Activated CD8-positive, alpha-beta T cell treated with anti-CD3 and anti-CD28 coated beads for 36 hours (primary cell): ENCODE measurements at places on chromosomes 6 and 20.
A peak's percentile ranks its signal among the peaks of the same experiment; 100 is the strongest.

GRCh38 chr20:53827292-53828087, 233.9 kb upstream of the ZNF217 start:
- no peak overlapping the region for H3K4me3 ChIP-seq
- H3K27ac ChIP-seq: peak overlapping the region; percentile 37
- peaks cover 36% of the 10 kb centered on the region for H3K4me1 ChIP-seq
- no peak for DNase-seq
- H3K27me3 ChIP-seq: no peaks in the 10 kb centered on the region

DNA sequence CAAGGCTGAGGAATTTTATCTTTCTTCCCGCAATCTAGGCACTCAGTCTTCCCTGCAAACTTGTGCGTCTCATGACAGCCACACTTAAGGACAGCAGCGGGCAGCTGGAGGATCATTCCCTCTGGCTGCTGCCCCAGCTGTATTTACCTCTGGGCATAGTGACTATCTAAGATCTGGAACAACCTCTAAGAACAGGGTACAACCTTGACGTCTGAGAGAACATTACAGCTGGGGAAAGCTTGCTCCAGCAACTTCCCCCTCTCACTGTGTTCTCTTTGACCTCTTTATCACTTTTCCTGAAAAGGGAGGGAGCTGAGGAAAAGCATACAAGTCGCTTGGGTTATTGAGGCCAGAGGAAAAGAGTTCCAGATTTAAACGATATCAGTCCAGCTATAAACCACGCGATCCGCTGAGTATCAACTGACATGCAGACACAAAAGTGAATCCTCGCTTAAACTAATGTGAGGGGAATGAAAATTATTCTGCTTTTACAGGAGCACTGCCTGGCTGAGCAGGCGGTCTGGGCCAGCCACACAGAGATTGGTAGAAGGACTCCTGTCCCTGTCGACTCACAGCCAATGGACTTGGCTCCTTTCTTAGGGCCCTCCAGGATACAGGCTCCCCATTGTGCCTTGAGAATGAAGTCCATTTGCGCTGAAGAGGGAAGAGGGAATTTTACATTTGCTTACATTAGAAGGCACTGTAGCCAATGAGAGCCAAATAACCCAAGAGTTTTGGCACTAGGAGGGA, 153.3 kb downstream of the QRSL1 start:
- no peak overlapping the region for H3K4me3 ChIP-seq
- peaks cover 6% of the 10 kb centered on the region for H3K27me3 ChIP-seq
- no peak overlapping the region for H3K27ac ChIP-seq

- no peaks in the 10 kb centered on the region for H3K4me1 ChIP-seq
- no peak overlapping the region for H3K27ac ChIP-seq
- H3K27me3 ChIP-seq: peaks cover 4% of the 10 kb centered on the region
- H3K36me3 ChIP-seq: no peaks in the 10 kb centered on the region
- H3K4me3 ChIP-seq: no peak overlapping the region
These were observed 17.6 kb upstream of the TM9SF4 start for GRCh38 chr20:32091888-32092346.

GRCh38 chr6:24967211-24967610, 31.5 kb upstream of the RIPOR2 start:
- H3K27me3 ChIP-seq: no peaks in the 10 kb centered on the region
- no peak overlapping the region for H3K4me3 ChIP-seq
- H3K4me1 ChIP-seq: peaks cover 48% of the 10 kb centered on the region
- H3K27ac ChIP-seq: no peak overlapping the region
- DNase-seq: no peak

DNA sequence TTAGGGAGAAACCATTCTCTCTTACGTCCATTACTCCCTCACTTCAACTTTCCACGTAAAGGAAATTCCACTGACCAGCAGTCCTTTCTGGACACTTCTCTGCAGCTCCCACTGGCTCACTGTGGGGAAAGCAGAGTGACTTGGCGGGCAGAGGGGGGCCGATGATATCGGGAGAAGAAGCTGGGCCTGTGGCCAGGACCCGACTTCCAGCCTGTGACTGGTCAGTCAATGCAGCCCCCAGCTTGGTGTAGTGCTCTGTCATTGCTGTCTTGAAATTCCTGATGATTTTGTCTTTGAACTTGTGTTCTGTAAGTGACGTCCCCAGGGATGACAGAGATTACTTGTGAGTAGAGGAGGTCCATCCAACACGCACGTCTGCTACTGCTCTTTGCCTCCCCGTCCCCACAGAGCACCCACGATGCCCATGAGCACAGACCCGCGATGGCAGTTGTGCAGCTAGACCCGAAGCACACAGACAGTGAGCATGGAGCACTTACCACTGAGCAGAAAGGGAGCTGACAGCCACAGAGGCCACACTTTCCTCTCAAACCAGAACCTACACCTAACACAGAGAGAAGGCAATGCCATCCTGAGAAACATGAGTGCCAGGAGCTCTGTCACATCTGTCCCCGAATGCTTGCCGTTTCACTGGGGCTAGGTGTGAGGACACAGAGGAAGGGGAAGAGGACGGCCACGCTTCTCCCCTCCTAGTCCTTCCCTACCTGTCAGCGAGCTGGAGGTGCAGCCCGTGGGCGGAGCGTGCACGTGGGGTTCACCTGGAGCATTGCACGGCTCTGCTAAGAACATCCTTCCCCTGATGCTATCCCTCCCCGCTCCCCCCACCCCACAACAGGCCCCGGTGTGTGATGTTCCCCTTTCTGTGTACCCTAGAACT, 25.7 kb downstream of the DACT2 start:
- H3K4me3 ChIP-seq: no peak overlapping the region
- no peaks in the 10 kb centered on the region for H3K4me1 ChIP-seq
- H3K27me3 ChIP-seq: peaks cover 3% of the 10 kb centered on the region
- no peak for DNase-seq

- DNase-seq: no peak
- peak overlapping the region; percentile 78 for H3K27ac ChIP-seq
- H3K4me3 ChIP-seq: no peak overlapping the region
- H3K27me3 ChIP-seq: no peaks in the 10 kb centered on the region
- H3K4me1 ChIP-seq: peaks cover 28% of the 10 kb centered on the region
These were observed 57.0 kb upstream of the PREP start for GRCh38 chr6:105459864-105460263.

- no peak overlapping the region for H3K27ac ChIP-seq
- no peaks in the 10 kb centered on the region for H3K36me3 ChIP-seq
- no peaks in the 10 kb centered on the region for H3K4me1 ChIP-seq
- peaks cover 2% of the 10 kb centered on the region for H3K27me3 ChIP-seq
These were observed 262.8 kb upstream of the MAP3K7 start for GRCh38 chr6:90849686-90850085.

- H3K4me3 ChIP-seq: no peak overlapping the region
- H3K27me3 ChIP-seq: peaks cover 5% of the 10 kb centered on the region
- H3K4me1 ChIP-seq: no peaks in the 10 kb centered on the region
- DNase-seq: no peak
- no peaks in the 10 kb centered on the region for H3K36me3 ChIP-seq
These were observed 13.6 kb upstream of the RBM24 start for GRCh38 chr6:17267566-17267965.

- peaks cover 3% of the 10 kb centered on the region for H3K4me1 ChIP-seq
- DNase-seq: no peak
- no peaks in the 10 kb centered on the region for H3K27me3 ChIP-seq
- no peaks in the 10 kb centered on the region for H3K36me3 ChIP-seq
- H3K4me3 ChIP-seq: no peak overlapping the region
These were observed 320.2 kb upstream of the JARID2 start for GRCh38 chr6:14925699-14926026.

DNA sequence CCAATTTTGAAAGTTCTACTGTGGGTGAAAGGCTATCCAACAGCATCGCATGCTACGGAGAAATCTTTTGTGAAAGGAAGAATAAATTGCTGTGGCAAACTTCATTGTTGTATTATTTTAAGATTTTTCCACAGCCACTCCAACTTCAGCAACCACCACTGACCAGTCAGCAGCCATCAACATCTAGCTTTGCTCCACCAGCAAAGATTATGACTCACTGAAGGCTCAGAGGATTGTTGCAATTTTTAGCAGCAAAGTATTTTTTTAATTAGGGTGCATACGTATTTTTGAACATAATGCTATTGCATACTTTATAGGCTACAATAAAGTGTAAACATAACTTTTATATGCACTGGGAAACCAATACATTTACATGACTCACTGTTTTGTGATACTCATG, 493.5 kb downstream of the TFAP2A start:
- no peak overlapping the region for H3K4me3 ChIP-seq
- H3K27me3 ChIP-seq: no peaks in the 10 kb centered on the region
- DNase-seq: no peak
- H3K27ac ChIP-seq: no peak overlapping the region
- H3K4me1 ChIP-seq: no peaks in the 10 kb centered on the region

DNA sequence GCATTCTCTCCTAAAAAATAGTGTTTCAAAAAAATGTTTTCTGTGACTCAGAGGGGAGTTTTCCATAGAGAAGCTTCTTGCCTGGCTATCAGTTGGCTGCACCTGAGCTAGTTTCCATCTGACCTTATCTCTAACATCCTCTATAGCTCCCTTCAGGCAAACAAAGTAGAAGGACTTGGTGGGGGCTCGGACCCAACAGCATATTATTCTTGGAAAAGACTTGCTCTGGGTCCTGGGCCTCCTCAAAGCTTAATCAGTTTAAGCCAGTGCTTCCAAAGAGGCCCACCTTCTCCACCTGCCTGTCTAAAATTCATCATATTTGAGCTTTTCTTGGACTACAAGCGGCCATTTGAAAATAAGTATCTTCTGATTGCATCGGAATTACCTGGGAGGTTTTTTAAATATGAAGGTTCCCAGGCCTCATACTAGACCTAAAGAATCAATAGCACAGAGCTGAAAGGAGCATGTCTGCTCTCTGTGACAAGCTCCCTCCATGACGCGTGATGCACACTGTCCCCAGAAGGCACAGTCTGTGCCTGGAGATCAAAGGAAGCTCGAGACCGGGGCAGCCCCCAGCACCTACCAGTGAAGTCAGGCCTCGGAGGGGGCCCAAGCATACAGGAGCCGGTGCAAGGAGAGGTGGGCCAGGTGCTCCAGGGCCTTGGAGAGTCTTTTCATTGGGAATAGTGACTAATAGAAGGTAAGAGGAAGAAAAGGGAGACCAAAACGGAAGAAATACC, 80.6 kb upstream of the HIVEP1 start:
- H3K4me3 ChIP-seq: no peak overlapping the region
- H3K27ac ChIP-seq: no peak overlapping the region
- no peaks in the 10 kb centered on the region for H3K4me1 ChIP-seq
- peak; percentile 36 for DNase-seq
